ENCODE measurements at places on chromosomes 4 and X. TPM values are rescaled to one million over a fixed set of nuclear protein-coding genes. Genes with fewer than 3 reads are reported as not detected.

Gene PLA2G12A
- 20.4 TPM for total RNA-seq

Gene CXorf38
- 20.6 TPM for total RNA-seq

Gene HDX
- 1.0 TPM for total RNA-seq

Gene CWH43
- not detected for total RNA-seq

Gene LEF1
- 423 TPM for total RNA-seq

Gene ARL9
- total RNA-seq: 0.20 TPM

Gene LPAR4
- total RNA-seq: not detected

Gene CFAP47
- not detected for total RNA-seq

Gene CSAG2
- total RNA-seq: not detected

Gene UCP1
- total RNA-seq: not detected

Gene SPRY1
- 8.6 TPM for total RNA-seq

Gene CAPN6
- not detected for total RNA-seq

Gene STOX2
- total RNA-seq: not detected

Gene SEL1L3
- 62.0 TPM for total RNA-seq

Gene DAPP1
- 33.1 TPM for total RNA-seq

Gene ZFYVE28
- total RNA-seq: 10.2 TPM

Gene EXOC1L
- total RNA-seq: not detected

Gene BMP2K
- 24.1 TPM for total RNA-seq

Gene GK2
- total RNA-seq: not detected

Gene DTHD1
- not detected for total RNA-seq

Gene ADGRA3
- 1.7 TPM for total RNA-seq

Gene TMPRSS11E
- total RNA-seq: not detected

Gene CASP3
- total RNA-seq: 66.3 TPM

Gene PAK3
- 0.12 TPM for total RNA-seq

Gene SMPX
- total RNA-seq: not detected

Gene SPANXN4
- total RNA-seq: not detected

Gene PHKA1
- 0.48 TPM for total RNA-seq

Gene MMRN1
- total RNA-seq: 0.96 TPM

Gene SLC9B1
- total RNA-seq: 1.3 TPM

Gene NWD2
- not detected for total RNA-seq

Gene IBSP
- total RNA-seq: not detected

Gene SMR3B
- total RNA-seq: not detected
